ENCODE measurements at places on chromosomes 6 and 20.

DNA sequence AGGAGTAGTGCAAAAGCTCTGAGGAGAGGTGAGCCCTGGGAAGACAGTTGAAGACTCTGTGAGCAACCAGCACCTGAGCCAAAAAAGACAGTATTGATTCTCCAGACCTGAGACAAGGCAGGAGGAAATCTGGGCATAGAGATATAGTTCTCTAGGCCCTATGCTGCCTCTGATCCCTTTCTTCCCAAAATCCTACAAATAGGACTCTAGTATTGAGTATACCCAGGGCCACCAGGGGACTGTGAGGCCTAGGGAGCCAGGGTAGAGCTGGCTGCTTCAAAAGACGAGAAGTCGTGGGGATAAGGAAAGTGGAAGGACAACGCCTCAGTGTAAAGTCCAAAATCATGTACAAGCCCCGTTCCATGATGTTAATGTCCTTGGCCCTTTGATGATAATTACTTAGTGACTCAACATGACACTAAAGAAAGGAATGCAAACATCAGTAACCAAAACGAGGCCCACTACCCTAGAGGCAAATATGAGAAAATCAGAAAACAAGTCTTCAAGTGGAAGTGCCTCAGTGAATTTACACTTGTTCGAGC is 197.3 kb upstream of the PROKR2 start:
- no peak for DNase-seq

DNA sequence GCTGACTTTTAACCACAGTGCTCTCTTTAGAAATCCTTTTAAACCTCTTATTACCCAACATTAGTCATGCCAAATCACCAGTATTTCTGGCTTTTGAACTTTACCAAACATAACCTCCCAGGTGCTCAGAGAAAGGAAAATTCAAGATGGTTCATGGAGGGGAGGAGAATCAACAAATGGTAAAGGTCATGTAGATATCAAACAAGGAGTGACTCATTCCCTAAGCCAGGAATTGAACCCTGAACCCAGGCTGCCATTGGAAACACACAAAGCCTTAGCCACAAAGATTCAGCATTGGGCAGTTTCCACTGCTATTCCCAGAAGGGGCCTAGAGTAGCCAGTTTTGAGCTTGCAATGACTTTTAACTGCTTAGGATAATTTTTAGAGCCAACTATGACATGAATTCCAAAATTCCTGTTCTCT is 21.6 kb upstream of the ENTPD6 start:
- no peak for DNase-seq

- no peak for DNase-seq
Observed at GRCh38 chr6:62288562-62288961, 2.5 kb upstream of the KHDRBS2 start.

DNA sequence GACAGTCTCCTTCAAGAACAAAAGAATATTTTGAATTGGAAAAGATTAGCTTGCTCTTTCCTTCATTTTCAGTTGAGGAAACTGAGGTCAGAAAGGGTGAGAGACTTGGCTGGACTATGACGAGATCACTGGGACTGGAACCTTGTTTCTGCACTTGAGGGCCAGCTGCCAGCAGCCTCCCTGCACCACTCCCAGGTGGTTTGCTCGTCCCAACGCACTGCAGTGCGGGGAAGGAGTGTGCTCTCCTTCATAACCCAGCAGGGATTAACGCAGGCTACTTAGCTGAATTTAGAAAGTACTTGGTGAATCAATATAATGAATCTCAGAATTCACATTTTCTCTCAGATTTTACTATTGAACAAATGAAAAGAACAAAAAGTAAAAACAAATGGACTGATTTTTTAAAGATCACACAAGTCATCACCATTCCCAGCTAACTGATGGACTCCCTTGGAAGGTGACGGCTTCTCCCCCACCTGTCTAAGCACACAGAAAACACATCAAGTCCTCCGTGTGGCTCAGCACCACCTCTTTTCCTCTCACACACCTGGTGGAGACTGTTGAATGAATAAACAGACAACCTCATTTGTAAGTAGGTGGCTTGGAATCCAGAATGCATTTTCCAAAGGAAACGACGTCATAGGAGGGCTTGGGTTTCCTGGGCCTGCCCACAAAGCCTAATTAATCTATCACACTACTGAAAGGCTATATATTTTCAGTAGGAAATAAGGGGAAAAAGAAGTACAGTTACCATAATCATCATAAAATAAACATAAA is 121.0 kb downstream of the QRSL1 start:
- no peak for DNase-seq

DNA sequence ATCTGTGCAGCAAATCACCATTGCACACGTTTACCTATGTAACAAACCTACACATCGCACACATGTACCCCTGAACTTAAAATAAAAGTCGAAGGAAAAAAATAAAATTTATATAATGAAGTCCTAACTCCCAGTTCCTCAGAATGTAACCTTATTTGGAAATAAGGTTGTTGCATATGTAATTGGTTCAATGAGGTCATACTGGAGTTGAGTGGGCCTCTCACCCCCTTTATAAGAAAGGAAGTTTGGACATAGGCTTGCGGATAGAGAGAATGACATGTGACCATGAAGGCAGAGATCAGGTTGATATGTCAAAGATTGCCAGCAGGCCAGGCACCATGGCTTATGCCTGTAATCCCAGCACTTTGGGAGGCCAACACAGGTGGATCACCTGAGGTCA is 16.1 kb upstream of the ZBTB22 start:
- no peak for DNase-seq

DNA sequence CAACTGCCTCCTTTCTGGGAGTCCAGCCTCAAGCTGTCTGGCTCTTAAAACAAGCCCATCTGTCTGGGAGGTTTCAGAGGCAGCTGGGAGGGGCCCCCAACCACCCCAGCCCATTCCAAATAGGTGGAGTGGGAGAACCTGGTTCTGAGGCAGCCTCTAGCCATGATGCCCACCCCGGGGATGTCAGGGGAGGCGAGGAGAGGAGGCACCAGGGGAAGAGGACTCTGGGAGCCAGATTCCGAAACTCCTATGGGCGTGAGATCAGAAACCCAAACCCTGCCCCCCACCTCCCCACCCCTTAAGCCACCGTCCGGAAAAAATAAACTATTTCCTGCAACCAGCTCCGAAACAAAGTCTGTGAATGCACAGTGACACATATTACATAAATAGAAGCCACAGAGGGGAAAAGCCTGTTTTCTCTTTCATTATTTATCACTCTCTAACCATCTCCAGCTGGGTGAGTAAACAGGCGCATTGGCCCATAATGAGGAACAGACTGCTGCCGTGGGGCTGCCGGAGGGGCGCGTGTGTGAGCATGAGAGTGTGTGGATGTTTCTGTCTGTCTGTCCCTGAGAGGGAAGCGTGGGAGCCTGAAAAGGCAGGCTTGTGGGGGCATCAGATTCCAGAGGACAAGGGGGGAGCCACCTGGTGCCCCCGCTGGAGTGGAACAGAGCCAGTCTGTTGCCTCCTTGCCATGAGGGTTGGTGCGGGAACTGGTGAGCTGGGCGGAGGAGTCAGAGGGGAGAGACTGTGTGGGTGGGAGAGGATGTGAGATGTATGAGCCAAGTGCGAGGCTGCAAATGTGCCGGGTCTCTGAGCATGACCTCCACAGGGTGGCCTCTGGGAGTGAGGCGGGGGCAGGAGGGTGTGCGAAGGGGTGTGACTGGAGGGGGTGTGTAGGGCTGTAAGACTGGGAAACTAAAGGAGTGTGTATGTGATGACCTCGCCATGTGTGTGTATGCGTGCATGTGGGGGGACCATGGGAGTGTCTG is 14.3 kb upstream of the FOXP4 start:
- DNase-seq = no peak

GRCh38 chr20:18750735-18751134 is 62.8 kb upstream of the SCP2D1 start:
- no peak for DNase-seq

DNA sequence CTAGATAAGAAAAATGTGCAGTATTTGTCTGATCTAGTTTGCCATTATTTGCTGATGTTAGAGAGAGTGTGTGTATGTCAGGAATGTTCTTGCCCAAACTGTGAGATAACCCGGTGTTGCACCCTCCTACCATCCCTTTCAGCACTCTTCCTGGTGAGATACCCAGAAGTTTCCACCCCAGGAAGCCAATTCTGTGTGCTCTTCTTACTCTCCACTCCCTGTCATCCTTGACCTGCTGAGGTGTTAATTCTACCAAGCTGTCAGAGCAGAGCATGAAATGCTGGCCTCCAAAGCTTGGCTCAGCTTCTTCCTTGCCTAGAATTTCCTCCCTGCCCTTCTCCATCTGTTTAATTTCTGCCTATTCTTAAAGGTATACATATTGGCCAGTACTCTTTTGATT is 237.3 kb upstream of the CNR1 start:
- no peak for DNase-seq

DNA sequence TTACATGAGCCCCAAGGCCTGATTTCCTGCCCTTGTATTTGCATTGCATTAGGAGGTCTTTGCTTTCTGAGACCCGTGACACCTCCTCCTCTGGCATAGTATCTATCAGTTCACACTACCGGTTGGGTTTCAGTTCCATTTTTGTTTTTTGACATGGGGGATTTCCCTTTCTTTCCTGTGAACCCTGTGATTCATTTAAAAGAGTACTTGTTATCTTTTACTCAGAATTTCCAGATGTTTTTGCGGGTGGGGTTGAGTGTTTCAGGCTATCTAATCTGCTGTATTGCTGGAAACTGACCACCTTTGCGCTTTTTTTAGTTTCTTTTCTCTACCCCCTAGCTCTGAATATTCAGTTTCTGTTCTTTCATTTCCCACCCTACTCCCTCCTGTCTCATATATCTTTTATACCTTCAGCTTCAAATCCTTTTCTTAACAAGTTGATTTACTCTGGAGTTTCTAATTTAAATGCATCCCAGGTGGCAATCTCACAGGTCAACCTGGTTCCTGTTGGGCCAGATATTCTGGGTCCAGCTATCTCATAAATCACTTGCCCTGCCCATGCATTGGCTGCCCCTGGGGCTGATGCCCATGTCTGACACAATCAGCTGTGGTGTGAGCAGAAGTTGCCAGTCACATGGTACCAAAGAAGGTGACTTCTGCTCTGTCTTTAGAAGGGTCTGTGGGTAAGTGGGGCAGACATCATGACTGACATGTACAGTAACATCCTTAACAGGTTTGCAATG is 14.3 kb upstream of the NCOA3 start:
- DNase-seq = no peak

GRCh38 chr20:47428164-47428563 is 71.7 kb upstream of the ZMYND8 start:
- no peak for DNase-seq

DNA sequence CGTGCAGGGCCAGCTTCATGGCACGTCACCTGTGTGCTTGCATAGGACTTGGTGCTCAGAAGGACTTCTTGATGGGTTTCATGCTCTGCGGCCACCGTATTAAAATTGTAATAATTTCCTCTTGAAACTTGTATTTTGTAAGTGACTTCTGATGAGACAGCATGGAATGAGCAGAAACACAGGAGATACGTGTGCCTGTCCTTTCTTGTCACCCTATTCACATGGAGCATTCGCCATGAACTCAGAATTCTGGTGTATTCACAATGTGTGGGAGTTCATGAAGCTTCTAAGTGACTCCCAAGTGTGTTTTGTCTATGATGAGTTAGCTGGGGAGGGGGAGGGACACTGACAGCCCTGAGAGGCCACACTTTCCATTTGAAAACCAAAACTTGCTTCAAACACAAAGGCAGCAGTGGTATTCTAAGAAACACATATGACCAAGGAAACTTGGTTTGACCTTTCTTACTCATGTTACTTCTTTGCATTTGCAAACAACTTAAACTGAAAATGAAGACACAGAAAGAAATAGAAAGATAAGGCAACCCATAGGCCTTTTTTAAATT is 92.1 kb upstream of the NEDD9 start:
- DNase-seq = no peak

DNA sequence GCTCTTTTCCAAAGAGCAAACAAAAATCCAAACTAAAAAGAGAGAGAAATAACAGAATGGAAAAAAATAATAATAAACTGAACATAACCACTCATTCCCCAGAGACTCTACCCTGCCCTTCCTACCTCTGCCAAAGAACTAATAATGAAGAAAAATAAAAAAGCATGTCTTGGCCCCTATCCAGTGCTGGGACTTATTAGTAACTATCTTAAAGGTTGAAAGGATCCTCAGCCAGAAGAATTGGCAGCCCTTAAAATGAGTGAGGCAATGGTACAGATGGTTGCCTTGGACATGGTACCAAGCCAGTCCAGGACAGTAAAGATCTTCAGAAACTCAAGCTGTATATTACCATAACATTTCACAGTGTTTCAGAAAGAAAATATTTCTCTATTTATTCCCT is 279.3 kb downstream of the HACE1 start:
- no peak for DNase-seq

Measured in iPS DF 19.7 (cell line).